Fibroblast of skin of right quadriceps (primary cell): ENCODE measurements at places on chromosomes 13 and 19.
A peak's percentile ranks its signal among the peaks of the same experiment; 100 is the strongest.

DNA sequence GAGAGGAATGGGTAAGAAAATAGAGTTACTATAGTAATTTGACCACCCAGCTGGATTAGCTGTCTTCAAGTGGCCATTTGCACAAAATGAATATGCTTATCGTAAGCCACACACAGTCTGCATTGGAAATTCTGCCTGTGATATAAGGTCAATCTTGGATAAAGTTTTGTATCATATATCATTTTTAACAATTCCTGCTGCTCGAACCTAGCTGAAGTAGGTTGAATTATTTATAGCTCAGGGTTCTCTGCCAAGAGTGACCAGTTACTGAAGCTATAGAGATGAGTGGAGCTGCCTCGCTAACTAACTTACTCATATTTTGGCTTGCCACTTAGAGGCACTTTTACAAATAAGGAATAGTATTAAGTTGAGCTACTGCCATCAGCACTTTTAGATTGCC is 220.9 kb downstream of the RGCC start:
- peak; percentile 74 for DNase-seq

- DNase-seq: no peak
Observed at GRCh38 chr13:67063036-67063435, 167.1 kb downstream of the PCDH9 start.

DNA sequence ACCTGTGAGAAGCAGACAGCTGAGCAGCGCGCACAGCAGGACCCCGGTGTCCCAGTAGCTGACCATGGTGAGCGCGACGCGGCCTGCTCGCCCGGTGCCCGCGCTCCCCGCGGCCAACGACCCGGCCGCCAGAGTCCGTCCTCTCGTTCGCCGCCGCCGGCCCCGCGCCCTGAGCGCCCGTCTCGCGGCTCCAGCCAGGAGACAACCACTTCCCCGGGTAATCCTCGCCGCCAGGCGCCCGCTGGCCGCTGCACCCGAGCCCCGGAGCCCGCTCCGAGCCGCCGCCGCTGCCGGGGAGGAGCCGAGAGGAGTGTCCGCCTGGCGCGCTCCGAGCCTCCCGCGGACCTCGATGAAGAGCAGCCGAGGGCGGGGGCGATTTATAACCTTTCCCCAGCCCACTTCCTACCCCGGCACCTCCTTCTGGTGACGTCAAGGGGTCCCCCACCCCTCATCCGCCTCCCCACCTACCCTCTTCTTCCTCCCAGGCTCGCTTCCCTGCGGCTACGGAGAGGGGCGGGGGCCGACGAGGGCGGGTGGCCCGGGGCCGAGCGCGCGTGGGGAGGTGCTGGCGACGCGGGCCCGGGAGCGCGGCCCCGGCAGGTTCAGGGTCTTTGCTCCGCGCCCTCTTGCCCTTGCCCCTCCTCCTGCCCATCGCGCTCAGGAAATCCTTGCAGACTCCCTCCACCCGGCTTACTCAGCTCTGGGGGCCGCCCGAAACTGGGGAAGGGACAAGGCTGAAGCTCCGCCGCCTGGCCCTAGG is at the start of gene FLT1:
Gene FLT1 (minus strand): TSS at position 351 of the 760 bp plus-strand sequence. CDS start 285 bp downstream, at position 66.
- no peak for DNase-seq

DNA sequence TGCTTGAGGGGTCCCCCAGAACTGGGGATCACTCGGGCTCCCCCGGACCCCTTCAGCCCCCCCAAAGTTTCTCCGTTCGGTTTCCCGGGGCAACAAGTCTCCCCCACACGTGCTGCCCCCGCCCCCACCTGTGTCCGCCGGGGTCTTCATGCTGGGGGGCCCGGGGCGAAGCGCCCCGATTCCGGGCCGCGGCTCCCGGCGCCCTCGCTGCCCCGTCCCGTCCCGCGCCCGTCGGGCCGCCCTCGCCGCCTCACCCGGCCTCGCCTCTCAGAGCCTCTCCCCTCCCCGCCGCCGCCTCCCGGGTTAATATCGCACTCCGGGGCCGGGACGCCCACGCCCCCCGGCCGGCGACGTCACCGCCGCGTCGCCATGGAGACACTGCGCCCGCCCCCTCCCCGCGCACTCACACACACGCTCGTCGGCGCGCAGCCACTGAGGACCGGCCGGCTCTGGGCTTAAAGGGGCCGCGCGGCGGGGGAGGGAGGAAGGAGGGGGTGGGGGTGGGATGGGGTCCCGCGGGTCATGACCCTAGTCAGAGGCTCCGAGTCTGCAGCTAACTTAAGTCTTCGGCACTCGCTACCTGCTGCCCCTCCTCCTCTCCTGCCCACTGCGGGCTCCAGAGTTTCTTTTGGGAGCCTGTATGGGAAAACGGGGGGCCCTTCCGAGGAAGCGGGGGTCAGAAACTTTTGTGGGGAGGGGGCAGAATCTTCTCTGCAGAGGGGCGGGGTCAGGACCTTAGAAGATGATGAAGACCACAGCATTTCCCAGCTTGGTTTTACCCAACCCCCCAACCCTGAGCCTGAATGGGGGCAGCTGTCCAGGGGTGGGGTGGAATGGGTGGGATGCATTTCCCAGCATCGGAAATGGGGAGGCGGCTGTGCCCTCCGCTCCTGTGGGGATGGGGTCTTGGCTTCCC is at the start of gene ERF:
Gene ERF (minus strand): TSS at position 279 of the 916 bp plus-strand sequence. CDS start 129 bp downstream, at position 150.
- DNase-seq: peak; percentile 91

- DNase-seq: no peak
Observed at GRCh38 chr13:40187324-40187795, 479.1 kb downstream of the FOXO1 start.

- no peak for DNase-seq
Observed at GRCh38 chr19:7069904-7070226, 362 bp downstream of the ZNF557 start.

GRCh38 chr19:54152878-54153524 is 6.5 kb downstream of the LENG1 start:
- no peak for DNase-seq

DNA sequence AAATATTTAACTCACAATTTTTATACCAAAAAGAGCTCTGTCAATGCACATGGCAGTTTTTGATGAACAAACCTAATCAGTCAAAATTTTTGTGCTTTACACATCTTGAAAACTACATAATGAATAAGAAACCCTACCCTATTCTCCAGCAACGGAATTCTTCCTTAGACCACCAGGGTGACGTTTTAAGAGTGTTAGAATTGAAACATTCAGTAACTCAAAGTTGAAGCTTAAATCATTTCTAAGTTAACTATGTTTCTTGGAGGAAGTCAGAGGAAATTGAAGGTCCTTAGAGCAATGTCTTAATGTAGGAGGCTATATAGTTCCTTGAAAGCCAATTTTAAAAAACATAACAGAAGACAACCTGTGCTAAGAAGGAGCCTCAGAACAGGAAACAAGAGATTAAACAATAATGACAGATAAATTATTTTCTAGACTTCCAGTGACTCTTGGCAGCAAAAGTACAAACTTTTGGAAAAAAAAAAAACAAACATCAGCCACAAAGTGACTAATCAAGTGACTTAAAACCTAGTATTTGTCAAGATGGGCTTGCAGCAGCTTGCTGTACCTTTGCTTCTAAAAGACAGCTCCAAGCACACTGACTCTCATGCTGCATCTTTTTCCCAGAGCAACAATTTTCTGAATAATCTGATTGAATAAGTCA is 6.2 kb downstream of the SPRY2 start:
- peak; percentile 43 for DNase-seq

GRCh38 chr13:20411638-20412342 is 113.9 kb downstream of the CRYL1 start:
- no peak for DNase-seq

GRCh38 chr13:19601749-19602725 is 31.4 kb upstream of the MPHOSPH8 start:
- DNase-seq: peak; percentile 43

DNA sequence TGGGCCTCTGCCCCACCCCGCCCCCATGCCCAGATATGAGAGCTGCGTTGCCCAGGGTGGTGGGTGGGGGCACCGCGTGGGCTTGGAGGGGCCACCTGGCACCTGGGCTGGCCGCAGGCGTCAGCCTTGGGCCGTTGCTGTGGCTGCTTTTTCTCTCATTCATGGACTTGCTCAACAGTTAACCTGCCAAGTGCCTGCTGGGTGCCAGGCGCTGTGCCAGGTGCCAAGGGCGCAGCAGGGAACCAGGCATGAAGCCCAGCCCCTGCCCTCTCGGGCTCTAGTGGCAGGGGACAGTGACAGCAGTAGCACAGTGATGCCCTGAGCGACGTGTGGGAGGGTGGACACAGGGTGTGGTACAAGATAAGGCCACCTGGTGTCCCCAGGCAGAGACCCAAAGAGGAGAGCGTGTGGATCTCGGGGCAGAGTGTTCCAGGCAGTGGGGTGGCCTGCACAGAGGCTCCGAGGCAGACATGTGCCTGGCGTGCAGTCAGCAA is 28.1 kb downstream of the DHX34 start:
- no peak for DNase-seq

DNA sequence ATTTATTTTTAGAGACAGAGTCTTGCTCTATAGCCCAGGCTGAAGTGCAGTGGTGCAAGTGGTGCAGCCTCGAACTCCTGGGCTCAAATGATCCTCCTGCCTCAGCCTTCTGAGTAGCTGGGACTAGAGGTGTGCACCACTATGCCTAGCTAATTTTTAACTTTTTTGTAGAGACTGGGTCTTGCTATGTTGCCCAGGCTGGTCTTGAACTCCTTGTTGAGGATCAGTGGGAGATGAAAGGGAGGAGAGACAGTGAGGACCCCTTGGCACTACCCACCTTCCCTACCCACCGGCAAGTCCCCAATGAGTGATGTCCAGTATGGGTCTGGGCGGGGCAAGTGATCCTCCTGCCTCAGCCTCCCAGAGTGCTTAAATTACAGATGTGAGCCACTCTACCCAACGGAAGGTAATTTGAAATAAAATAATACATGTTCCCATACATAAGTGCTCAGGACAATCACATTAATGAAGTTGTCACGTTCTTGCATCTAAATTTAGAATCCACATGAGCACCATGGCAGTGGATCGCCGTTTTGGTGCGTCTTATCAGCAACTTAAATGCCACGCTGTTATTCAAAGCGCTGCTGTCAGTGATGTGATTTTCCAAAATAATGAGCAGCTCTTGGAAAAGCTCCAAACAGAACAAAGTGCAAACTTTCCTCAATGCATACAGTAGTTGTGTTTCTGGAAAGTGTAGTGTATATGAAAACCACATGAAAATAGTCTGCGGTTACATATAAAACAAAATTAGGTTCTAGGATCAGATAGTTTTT is 5.9 kb upstream of the ARL11 start:
- DNase-seq: no peak

DNA sequence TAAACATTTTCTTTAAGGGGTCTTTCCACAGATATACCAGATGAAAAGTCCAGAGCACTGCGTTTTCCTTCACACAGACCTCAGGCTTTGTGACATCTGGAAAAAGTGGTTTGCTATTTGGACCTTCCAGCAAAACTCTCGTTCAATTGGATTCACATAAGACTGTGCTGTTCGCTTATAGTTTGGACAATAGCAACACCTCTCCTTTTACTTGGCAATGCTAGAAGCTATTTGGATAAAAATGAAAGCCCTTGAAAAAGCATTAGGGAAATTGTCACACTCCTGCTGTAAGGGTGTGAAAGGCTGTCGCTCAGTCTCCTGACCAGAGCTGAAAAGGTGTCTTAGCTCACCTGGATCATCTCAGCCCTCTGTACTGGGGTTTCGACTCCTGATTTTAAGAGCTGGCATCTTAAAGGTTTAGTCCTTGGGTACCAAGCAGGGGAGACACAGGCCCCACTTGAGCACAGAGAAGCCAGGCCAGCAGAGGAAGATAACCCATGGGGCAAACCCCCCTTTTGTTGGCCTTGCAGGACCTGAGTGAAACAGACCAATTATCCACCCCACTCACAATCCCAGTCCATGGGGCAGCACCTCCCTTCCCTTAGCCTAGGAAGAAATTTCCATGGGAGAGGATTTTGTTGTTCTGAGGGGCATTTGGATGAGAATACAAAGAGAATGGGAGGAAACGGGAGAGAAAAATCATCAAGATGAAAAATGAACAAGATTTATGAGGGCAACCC is 257.6 kb downstream of the DLEU7 start:
- DNase-seq: no peak

GRCh38 chr19:46766569-46767317 is 20.5 kb upstream of the STRN4 start:
- DNase-seq: no peak

DNA sequence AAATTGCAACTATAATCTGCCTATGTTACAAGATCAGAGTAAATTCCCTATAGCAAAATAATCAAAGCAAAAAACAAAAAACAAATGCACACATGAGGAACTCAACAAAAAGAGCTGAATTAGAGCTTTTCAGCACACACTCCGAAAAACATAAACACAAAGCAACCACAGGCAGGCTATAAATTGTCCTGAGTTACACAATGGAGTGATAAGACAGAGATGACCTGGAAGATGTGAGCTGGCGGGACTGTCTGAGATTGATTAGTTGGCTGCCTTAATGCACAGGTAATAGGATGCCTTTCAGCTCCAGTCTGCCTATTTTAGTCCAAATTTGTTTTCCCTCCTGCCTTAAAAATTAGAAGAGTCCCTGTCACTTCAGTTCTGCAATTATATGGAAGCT is 159.0 kb upstream of the FNDC3A start:
- no peak for DNase-seq

- DNase-seq: peak; percentile 89
Observed at GRCh38 chr13:110546926-110547325, 14.6 kb downstream of the RAB20 start.

DNA sequence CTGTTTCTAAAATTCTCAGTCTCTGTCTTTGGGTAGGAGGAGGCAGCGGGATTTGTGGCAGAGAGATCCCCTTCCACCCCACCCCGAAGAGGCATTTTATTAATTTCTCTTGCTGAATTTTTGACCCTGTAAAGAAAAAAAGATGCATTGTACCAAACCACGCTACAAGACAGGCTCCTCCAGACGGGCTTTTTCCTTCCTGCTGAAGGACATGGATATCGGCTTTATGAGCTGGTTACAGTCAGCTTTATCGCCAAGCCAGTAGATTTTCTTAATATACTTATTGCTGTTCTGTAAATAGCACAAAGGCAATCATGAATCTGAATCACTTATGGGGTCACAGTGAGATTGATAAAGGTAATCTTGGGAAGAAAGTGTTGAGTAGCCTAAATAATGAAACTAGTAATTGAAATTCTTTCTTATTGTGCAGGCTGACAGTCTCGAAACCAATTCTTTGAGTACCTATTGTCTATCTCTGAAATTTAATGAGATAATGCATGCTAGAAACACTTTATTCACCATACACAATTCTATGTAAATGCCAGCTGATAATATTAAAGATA is 24.5 kb downstream of the MBNL2 start:
- DNase-seq: no peak

GRCh38 chr13:76556627-76557026 is 329.6 kb downstream of the KCTD12 start:
- no peak for DNase-seq

DNA sequence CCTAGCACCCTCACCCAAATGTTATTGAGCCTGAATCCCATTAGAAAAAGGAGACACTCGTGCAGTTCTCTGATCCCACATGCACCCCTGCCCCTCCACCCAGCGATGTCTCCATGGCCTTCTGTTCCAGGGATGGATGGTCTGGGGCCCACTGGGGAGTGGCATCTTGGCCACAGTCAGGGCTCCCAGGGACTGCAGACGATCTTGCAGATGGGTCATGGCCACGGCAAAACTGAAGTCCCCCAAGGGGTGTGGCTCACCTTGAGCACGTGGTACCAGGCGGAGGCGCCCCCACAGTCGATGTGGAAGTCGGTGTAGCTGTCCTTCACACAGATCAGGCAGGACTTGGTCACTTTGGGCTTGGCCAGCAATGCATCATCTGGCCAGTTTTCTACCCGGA is 130.7 kb downstream of the TUBA3C start:
- no peak for DNase-seq
